ENCODE measurements at places on chromosomes 12 and 14.

- no peak for DNase-seq
Observed at GRCh38 chr12:46387670-46388069, 15.1 kb upstream of the SLC38A2 start.

DNA sequence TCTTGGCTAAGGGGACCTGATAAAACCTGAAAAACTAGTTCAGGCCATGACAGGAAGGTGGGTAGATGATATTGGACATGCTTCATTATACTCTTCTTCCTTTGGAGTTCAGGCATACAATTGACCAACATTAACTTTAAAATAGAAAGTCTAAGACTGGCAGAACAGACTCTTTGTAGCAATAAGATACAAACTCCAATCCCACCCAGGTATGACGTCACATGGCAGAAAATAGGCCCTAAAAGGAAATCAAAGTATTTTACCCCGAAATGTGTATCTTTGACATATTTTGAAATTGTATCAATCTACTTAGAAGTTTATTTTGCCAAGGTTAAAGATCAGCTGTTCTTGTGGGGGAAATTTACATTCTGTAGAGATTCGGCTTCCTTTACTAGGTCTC is 198.1 kb upstream of the LRIG3 start:
- no peak for DNase-seq

DNA sequence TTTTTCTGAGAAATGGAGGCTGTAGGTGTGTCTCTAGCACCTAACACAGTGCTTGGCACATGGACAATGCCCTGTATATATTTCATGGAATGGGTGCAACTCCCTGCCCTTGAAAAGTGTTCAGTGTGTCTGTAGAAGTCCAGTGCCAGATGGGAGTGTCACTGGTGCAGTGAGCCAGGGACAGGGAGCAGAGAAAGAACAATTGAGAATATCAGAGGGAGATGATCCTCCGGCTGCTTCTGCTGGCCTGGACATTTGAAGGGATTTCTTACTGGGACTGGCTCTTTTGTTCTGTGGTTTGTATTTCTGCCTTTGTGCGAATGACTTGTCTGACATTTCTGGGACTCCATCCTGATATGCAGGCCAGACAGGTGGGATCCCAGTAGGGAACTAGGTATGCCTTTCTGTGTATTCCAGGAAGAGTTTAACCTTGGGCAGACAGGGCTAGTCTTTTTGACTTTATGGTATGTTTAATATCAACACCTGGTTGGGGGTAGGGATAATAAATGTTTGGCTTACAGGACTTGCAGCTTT is 328.0 kb downstream of the NRXN3 start:
- no peak for DNase-seq

DNA sequence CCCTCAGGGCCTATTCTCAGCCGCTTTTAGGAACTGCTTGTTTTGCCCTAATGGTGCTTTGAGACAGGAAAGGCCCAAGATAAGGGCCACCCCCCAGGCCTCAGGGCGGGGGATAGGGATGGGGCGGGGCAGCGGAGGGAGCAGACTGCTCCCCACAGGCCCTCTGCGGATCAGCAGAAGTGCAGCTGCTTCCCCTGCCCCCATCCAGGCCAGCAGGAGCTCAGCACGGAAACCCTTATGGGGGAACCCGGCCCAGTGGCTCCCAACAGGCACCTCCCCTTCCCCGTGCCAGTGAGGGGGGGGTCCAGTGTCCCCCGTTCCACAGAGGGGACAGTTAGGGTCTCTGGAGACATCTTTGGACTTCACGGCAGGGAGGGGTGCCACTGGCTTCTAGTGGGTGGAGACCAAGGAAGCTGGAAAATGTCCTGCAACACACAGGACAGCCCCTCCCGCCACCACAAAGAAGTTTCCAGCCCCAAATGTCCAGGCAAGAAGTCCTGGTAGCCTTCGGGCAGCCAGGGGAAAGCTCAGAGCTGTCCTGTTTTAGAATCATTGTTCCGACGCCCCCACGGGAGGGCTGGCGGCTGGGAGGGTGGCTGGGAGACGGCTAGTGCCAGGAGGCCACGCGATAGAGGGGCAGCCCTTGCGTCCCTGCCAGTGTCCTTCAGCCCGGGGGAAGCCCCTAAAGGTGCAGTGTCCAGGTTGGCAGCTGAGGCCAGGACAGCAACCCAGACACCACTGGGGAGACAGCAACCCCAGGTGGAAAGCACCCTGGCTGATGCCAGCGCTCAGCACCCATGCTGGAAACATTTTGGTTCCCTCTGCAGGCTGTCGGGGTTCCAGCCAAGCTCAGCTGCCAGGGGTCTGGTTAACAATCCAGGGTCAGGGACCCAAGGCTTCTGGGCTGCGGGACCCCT is 10.4 kb upstream of the GPR132 start:
- no peak for DNase-seq

- no peak for DNase-seq
Observed at GRCh38 chr14:87049950-87050349, 943.0 kb downstream of the GALC start.

DNA sequence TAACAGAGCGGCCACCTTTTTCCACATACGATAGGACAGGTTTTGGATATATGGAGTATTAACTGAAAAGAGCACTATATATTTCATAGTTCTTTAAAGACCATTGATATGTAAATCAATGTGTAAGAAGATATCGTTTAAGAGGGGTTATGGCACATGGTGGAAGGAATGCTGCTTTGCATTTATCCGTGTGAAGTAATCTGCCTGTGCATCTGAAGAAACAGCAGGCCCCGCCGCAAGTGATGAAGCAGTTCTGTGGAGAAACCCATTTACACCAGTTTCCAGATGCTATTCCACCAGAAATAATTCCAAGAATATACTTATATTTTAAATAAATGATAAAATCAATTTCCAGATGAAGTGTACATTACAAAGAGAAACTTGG is 72.4 kb downstream of the BICD1 start:
- no peak for DNase-seq

- no peak for DNase-seq
Observed at GRCh38 chr12:57008178-57008577, 1.8 kb upstream of the ZBTB39 start.

All from cortex of kidney (tissue), 1 donor.